Activated CD4-positive, alpha-beta T cell treated with anti-CD3 and anti-CD28 coated beads, Interleukin-2, amount 50 U/mL, for 48 hours (primary cell): ENCODE measurements at places on chromosomes 4 and X.

GRCh38 chrX:51155566-51155965 is 177.1 kb upstream of the NUDT10 start:
- DNase-seq, result no peak

DNA sequence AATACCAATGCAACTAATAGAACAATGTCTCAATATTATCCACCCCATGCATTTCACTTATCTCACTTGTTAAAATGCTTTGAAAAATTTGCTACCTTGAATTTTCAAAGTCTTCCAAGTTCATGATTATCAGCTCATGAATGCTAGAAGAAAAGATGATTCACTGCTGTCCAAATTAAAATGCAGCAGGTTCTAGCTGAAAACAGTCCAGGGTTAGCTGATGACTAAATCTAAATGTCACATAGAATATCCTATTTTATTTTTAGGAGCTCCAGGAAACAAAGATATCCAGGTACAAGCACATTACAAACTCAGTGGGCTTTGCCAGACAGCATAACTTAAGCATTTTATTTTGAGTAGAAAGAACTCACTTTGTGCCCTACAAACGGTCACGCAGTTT is 38.0 kb upstream of the SPARCL1 start:
- no peak for DNase-seq

- DNase-seq, result no peak
Observed at GRCh38 chr4:7191546-7192251, 639 bp upstream of the SORCS2 start.

DNA sequence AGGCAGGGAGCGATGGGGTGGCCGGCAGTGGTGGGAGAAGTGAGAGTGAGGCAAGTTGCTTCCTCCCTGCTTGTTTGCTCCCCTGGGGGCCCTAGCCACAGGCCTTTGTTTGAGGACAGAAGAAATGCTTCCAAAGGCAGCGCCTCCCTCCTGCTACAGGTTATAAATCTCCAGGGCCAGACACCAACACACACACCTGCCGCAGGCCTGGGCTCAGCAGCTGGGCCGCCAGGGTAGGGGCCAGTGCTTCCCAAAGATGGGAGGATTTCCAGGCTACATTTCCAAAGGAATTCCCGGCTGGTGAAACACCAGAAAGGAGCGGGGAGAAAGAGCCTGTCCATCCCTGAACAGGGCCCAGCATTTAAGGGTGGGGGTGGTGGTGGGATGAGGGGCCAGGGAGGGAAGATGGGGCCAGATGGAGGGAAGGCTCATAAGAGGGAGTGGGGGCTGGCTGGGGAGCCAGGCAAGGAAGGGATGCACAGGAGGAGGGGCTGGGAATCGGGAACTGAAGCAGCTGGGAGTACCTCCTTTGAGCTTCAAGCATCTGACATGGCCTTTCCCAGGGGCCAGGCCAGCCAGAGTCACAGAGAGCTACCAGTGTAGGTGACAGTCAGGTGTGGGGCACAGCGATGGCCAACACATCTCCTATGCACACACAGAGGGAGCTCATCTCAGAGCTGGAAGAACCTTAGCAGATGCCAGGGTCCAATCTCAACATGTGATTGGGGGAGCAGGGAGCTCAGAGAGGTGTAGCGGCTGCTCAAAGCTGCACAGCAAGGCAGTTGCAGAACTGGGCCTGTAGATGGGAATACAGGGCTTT is 143.9 kb downstream of the PJA1 start:
- no peak for DNase-seq

DNA sequence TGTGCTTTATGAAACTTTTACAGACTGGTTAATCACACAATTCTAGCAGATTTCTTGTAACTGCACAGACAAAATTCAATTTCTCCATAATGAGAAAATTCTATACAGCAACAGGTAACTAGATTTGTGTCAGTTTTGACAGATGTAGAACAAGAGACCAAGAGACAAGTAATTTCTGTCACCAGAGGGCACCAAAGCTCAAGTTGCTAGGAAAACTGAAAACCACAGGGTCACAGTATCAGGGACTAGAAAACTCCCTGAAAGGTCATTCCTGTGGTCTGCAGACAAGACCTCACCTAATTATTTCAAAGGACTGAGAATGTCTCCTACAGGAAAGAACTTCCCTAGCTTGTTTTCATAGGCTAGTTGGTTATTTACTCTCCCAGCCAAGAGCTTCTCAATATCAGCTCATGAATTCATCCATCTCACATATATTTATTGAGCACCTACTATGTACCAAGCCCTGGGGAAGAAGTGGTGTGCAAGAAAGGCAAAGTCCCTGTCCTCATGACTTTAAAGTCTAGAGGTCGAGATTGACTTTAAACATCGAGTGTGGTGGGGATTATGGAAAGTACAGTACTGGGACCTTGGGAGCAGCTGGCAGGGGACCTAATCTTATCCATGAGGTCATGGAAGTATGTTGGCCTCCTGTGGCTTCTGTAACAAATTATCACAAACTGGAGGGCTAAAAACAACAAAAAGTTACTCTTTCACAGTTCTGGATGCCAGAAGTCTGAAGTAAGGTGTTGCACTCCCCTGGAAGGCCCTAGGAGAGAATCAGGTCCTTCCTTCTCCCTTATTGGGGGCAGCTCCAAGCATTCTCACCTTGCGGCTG is 47.8 kb upstream of the SETD7 start:
- no peak for DNase-seq

- no peak for DNase-seq
Observed at GRCh38 chr4:165532976-165533375, 154.2 kb downstream of the CPE start.
